ENCODE measurements at places on chromosomes 5 and 9.

DNA sequence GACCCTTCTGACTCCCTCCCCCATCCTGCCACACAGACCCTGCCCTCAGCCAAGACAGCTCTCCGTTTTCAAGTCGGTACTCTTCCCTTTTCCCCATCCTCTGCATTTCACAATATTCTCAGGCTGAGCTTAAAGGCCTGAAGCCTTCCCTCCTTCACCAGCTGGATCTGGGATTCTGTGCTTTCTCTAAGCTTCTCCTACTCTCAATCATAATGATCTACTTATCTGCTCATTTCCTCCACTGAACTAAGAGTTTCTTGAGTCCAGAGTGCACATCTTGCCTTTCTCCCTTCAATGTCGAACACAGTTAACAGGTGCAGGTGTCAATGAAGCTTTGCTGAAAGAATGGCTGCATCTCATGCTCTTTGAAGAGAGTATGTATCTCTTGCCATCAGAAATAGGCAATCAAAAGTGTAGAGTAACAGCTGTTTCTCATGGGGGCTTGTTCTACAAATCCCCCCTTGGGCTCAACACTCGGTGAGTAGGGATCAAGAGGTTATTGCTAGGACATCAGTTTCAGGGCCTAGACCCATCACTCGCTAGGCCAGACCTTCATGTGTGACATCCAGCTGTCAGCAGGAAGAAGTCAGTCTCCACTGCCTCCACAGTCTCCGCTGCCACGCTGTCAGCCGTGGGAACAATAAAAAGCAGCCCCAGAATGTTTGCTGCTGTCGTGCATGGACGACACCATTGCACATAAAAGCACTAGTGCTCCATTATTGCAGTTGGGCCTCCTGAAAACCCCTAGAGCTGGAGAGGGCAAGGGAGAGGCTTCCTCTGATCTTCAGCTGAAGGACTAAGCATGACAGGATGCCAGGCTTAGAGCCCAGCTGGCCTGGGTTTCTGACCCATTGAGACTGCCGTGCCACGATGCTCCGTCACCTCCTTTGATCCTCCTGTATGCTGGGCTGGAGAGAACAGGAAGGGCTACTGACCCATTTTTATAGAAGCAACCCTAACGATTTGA lies 23.7 kb downstream of the TRAF1 start:
- no peak for DNase-seq

- DNase-seq = no peak
Measured at GRCh38 chr9:114300846-114301797, 21.8 kb upstream of the ORM1 start.

DNA sequence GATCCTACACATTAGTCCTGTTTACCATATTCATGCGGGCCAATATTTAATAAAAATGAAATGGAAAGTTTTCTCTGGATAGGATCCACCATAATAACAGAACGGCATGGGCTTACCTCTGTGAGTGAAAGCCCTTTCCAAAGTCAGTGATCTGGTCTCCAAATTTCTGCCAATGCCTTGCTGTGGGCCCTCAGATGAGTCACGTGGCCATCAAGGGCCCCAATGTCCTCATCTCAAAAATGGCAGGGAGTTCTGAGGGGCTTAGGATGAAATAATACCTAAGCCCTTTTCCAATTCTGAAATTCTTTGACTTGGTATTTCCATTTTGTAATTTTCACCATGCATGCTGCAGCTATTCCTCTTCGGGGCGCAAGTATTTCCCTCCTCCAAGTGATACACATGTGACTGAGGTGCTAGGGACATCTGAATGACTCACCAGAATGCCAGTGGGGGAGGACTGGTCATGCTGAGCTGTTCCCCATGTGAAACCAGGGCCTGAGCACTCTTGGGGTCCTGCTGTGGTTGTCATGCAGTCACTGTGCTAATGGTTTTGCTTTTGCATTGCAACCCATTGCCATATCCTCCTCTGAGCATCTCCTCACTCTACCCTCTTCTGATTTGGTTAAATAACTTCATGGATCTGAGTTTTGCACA lies 35.0 kb downstream of the ITK start:
- no peak for DNase-seq

- DNase-seq = no peak
Measured at GRCh38 chr5:158120760-158121159, 261.8 kb upstream of the CLINT1 start.

DNA sequence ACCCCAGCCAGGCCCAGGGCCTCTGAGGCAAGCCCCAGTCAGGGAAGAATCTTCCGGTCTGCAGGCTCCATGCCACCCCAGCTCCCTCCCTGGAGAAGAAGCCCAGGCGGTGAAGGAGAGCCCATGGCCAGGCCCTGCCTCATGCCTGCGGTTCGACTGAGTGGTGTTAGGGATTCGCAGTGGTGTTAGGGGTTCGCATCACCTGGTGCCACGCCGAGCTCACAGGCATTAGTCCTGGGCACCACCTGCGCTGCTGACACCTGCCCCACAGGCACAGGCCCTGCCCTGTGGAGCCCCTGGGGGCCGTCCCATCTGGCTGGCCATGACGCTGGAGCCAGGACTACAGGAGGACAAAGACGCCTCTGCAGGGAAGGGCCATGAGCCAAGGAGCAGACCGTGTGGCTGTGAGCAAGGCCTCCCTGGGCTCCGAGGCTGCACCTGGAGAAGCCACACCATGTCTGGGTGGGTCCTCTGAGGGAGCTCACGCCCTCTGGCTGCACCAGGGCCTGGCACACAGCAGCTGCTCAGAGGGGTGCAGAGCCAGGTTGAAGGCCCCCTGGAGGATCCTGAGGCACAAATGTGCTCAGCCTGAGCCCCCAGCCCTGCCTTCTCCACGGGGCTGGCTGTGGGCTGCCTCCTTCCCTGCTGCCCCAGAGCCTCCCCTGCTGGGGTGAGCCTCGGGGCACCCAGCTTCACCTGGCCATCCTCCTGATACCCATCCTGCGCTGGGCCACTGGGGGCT lies 27.6 kb upstream of the RNF130 start:
- DNase-seq = no peak

DNA sequence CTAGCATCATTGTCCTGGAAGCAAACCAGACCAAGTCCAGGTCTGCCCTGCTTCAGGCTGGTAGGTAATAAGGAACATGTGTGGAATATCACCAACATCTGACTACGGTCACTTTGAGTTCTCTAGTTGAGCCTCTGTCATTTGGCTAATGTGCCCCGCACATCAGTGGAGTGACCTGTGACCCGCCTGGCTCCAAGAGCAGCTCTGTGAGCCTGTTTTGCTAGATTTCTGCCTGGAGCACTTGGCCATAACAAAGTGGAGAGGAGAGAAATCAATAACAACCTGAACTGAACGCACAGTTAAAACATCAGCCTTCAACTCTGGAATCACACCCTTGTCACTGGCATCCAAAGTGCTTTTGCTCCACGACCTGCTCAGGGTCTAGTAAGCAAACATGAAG lies 115.7 kb downstream of the PPP2R2B start:
- DNase-seq = no peak

DNA sequence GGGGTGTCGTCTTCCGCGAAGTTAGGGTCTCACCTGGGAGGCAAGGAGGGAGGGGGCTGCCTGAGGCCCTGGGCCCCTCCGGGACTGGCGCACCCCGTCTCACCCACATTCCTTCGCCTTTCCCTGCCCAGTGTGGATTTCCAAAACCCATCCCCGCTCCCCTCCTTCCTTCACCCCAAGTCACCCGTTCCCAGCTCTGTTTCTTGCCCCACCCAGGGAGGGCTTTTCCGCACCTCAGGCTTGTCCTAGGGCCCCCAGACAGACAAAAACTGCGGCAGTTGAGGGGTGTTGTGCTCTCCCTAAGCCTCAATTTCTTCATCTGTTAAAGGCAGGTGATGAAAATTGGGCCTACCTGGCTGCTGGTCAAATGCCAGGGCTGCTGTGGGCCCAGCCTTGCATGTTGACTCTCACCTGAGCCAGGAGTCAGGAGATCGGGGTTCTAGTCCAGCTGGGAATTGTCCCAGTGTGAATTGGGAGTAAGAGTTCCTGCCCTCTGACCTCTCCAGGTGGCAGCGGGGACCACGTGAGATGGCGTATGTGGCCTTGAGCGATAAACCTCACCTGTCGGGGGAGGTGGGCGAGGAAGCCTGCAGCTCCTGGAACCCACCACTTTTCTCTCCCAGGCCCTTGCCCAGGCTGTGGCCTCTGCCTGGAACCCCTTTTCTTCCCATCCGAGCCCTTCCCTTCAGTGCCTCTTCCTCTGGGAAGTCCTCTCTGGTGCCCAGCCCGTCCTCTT lies 143.4 kb upstream of the IER5L start:
- no peak for DNase-seq

DNA sequence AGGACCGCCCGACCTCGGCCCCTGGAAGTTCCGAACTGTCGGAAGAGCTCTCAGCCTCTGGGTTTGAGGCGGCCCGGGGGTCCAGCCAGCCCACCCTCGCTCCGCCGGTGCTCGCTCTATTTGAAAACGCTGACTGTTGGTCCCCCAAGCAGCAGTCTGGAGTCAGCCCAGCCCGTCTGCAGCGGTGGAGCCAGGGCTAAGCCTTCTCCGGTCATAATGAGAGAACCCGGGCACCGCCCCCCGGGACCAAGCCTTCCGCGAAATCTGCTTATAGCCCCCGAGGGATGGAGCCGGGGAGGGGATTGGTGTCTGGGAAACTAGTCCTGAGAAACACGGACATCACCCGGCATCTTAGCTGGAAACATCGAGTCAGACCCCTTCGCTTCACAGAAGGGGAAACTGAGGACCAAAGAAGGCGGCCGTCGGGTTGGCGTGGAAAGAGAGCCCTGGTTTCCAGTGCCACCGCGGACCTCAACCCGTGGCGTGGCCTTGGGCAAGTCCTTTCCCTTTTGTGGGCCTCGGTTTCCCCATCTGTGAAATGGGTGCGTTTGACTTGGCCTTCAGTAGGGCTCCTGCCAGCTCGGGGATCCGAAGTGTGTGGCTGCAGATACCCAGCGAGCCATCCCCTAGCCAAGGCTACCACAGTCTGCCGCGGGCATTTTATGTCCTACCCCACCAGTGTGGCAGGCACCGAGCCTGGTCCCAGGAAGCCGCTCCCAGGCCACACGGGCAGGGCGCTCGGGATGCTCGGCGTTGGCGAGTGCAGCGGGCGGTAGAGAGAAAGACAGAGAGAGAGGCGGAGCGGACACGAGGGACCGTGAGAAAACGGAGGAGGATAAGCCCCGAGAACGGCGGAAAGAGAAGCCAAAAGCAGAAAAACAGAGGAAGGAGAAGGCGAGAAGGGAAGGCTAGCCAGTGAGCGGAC lies 857 bp downstream of the ADAM19 start:
- DNase-seq = no peak

- no peak for DNase-seq
Measured at GRCh38 chr5:213803-214395, 4.1 kb downstream of the CCDC127 start.

Data from T-cell (primary cell).